Globus pallidus (tissue), 1 donor: ENCODE measurements at places on chromosomes 5 and 9.

- DNase-seq: no peak
Observed at GRCh38 chr9:135302329-135303279, 177.0 kb upstream of the PPP1R26 start.

DNA sequence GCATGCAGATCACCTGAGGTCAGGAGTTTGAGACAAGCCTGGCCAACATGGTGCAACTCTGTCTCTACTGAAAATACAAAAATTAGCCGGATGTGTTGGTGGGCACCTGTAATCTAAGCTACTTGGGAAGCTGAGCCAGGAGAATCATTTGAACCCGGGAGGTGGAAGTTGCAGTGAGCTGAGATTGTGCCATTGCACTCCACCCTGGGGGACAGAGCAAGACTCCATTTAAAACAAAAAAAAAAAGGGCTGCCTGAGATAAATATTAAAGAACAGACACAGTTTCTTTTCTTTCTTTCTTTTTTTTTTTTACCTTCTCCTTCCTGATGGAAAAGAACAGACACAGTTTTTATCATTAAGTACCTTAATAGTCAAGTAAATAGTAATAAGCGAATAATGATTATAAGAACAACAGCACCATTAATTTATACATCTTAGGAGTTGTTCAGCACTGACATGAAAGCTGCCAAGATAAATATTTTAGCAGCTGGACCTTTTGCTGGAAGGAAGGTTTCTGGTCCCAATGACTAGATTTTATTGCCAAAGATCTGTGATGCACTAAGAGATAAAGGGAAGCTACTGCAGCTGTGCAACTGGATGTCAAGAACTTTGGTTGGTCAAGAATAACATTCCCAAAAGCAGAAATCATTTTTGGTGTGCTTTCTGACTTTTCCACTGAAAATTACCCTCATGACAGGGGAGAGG is 7.0 kb downstream of the CENPP start:
- DNase-seq: no peak

GRCh38 chr5:124906339-124907097 is 160.1 kb upstream of the ZNF608 start:
- DNase-seq: peak; percentile 94

DNA sequence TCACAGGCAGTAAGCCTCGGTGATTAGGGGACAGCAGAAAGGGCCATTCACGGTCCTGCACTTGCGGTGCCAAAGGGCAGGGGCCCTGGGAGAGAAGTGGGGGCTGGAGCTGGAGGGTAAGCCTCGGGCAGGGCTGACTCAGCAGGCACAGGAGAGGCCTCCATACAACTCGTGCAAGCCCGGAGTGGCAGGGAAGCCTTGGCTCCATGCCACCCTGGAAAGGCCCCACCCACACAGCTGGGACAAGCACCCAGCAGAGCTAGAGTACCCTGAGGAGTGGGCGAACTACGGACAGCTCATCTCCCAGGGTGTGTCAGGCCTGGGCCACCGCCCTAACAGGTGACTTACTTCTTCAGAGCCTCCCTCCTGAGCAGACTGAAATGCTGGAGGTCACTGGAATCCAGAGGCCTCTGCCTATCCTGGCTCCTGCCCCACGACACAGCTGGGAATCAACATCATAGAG is 5.6 kb upstream of the CAMK2A start:
- no peak for DNase-seq

GRCh38 chr9:113957351-113957750 is 81.2 kb downstream of the ZNF618 start:
- no peak for DNase-seq

- no peak for DNase-seq
Observed at GRCh38 chr5:158147227-158147626, 288.3 kb upstream of the CLINT1 start.

GRCh38 chr9:109868207-109868606 is 88.2 kb downstream of the PALM2AKAP2 start:
- DNase-seq: peak; percentile 57

DNA sequence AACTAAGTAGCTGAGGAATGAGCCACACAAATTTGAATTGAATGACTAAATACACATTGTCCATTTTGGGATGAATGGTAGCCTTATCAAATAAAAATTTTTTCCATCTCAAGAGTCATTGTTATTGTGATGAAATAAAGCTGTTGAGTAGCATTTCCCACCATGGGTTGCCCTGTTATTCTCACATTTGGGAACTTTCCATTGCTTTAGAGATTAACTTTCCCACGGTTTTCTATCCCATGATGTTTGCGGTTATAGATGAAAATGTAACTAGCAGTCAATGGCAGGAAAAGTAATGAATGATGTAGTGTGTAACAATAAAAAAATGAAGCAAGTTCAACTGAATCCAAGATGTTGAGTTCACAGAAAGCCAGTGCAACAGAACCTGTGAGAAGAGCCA is 59.9 kb upstream of the PLPP1 start:
- DNase-seq: no peak

GRCh38 chr9:16058131-16058549 is 505.3 kb downstream of the CCDC171 start:
- no peak for DNase-seq

GRCh38 chr9:74644023-74644422 is 146.9 kb downstream of the RORB start:
- DNase-seq: no peak

- DNase-seq: no peak
Observed at GRCh38 chr9:127550751-127551150, 61.3 kb upstream of the STXBP1 start.
